ENCODE measurements at places on chromosomes 1 and 21.

DNA sequence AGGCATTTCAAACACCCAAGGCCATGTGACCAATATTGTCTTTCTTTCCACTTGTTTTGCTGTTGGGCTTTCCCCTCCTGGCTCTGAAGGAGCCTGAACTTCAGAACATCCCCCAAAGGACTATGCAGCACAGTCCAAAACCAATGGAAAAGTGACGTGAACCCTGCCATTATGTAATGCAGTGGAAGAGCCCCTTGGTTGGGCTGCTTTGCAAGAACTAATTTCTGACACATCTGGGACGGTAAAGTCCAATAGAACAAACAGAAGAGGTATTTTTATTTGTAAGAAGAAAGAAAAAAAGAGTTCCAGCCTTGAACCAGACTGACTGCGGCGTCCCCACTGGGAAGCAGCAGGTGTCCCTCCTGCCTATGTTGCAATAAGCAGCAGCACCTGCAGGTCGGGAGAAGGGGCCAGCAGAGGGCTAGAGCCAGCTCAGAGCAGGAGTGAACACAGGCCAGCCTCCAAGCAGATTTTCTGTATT, 116.7 kb downstream of the CDC7 start:
- DNase-seq: no peak

- no peak for DNase-seq
These were observed 20.1 kb downstream of the ECE1 start for GRCh38 chr1:21270086-21270689.

DNA sequence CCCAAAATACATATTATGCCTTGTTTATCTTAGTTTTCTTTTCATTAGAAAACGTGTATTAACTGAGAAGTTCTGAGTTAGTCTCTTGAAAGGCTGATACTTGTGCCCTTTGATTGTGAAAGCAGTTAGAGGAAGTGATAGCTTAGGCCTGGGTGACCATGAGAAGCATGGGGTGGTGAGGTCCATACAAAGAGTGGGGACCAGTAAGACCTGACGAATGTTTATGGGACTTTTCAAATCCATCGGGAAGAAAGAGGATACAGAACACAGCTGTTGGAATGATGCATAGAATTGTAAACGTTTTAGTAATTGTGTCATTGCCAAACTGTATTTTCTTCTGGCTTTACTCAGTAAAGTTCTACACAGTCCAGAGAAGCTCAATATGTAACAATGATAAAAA, 259.8 kb downstream of the LMO4 start:
- no peak for DNase-seq

DNA sequence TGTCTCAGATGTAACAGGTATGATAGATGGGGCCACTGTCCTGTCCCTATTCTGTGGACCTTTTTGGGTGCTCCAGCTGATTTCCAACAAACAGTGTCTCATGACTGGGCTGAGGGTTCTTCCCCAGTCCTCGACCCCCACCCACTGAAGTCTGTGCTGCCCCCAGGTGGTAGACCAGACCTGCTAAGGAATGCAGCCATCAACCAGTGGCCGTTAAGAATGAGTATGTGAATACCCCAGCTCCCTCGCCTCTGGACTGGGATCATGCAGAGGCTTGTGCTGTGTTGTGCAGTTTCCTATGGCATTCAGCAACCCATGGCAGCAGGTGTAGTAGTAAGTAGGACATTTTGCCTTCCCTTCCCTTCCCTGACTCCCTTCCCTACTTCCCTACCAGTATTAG, 183.1 kb upstream of the KAZN start:
- no peak for DNase-seq

DNA sequence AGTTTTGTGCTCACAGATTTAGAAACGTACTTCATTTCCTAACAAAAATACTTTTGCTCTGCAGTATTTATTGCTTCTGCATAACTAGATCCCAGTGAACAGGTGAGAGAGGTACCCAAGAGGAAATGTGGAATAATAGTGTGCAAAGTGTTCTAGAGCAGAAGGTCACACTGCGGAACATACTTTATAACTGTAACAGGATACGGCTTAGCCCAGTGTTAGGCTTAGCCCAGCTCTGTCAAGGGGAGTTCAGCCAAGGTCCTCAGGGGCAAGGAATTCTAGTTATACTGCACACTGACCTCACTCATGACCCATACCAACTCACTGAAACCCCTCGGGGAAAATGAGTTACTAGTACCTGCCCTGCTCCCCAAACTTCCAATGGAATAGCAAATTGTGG, 55.3 kb downstream of the PTPN14 start:
- no peak for DNase-seq

DNA sequence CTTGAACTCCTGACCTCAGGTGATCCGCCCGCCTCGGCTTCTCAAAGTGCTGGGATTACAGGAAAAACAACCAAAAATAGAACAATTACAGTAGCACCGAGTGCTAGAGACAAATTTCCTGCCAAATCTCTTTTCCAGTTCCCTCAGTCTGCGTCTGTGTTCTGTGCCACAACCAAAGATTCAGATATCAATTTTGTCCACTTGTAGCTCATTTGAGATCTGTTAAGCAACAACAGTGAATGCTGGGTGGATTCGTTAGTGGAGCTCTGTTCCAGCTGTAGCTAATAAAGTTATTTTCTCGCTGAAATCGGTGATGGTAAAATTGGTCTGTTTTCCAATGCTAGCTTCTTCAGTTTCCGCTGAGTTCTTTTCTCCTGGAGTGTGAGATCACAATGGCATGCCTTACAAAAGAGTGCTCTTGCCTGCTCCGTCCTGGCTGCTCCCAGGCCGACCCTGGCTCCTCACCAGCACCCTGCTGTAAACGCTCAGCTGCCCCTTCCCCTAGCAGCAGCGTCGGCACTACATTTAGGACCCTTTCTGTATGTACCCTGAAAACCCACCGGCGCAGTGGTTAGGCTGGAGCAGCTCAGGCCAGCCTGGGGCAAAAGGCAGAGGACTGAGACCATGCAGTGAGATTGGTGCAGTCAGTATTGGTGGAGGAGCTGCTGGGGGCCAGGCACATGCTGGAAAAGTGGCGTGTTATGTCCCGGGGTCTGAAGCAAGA, 395.4 kb downstream of the KIF26B start:
- no peak for DNase-seq

GRCh38 chr1:117205368-117205767, 5.4 kb downstream of the VTCN1 start:
- DNase-seq: no peak

DNA sequence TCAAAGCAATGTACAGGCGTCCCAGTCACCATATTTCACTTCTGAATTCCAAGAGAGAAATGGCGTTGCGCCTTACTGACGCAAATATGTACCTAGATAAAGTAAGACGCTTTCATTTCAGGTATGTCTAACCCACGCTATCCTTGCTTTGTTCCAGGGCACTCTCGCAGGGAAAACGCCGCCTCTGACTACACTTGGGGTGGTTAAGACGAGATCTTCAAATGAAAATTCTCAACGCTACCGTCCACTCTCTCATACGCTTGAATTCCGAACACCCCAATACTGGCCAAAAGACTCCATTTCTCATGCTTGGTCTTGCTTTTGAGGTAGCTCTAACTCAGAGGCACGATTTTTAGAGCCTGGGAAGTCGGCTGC, 736 bp upstream of the ZMPSTE24 start:
- DNase-seq: no peak

DNA sequence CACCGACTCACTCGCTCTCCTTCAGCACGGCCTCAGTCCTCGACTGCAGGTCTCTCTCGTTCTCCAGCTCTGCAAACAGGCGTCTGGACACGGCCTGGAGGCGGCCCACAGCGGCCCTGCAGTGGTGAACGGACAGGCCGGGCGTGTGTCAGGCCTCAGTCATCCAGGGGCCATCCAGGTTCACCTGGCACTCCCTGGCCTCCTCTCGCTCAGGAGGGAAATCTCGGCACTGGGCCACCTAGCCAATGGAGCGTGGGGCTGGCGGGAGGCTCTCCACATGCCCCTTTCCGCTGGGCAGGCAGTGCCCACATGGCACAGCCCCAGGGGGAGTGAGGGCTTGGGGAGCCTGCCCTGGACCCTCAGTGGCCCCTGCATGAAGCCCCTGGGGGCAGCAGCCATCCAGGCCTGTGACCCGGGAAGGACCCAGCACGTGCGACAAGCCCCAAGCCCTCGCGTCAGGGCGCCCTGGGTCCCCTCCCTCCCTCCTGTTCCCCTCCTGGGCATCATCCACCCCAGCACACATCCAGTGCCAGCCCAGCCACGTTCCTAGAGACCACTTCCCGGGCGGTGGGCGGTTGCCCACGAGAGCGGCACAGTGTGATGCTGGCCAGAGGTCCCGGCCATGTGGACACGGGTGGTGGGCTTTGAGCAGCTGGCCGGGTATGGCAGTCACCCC, 18.1 kb downstream of the CFAP74 start:
- no peak for DNase-seq

DNA sequence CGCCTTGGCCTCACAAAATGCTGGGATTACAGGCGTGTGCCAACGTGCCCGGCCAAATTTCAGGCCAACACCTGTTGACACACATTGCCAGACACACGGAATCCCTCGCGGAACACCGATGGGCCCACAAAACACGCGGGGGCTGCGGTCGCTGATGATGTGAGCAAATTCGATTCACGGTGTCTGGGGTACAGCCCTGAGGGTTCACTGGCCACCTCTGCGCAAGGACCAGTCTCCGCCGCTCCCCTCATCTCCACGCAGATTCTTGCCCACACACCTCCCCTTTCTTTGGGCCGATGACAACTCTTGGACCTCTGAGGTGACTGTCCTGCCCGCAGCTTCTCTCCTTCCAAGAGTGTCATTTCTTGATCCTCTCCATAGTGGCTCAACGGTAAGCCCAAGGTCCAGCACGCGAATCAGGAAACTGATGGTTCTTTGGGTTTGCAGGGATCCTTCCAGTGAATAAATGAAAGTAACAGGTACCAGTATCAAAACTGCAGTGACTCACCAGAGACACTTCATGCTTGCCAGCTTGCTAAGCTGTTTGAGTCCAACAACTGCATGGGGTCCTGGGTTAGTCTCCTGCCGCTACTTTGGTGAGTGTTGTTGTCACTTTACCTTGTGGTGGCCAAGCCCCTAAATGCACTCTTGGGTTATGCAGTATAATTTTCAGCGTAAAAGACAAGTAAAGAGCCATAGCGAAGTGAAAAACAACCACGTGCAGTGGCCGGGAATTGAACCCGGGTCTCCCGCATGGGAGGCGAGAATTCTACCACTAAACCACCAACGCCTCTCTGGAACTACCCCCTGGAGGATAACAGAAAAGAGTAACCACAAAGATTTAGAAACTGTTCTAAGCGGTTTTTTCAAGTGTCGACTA, 11.0 kb upstream of the RNU1-3 start:
- no peak for DNase-seq

GRCh38 chr1:33379631-33380354, 51.1 kb downstream of the PHC2 start:
- DNase-seq: no peak

GRCh38 chr1:71618191-71618590, 537.4 kb upstream of the ZRANB2 start:
- no peak for DNase-seq

GRCh38 chr21:29697555-29698193, 242.1 kb downstream of the GRIK1 start:
- no peak for DNase-seq

- no peak for DNase-seq
These were observed 16.5 kb downstream of the SLC27A3 start for GRCh38 chr1:153791648-153792253.

DNA sequence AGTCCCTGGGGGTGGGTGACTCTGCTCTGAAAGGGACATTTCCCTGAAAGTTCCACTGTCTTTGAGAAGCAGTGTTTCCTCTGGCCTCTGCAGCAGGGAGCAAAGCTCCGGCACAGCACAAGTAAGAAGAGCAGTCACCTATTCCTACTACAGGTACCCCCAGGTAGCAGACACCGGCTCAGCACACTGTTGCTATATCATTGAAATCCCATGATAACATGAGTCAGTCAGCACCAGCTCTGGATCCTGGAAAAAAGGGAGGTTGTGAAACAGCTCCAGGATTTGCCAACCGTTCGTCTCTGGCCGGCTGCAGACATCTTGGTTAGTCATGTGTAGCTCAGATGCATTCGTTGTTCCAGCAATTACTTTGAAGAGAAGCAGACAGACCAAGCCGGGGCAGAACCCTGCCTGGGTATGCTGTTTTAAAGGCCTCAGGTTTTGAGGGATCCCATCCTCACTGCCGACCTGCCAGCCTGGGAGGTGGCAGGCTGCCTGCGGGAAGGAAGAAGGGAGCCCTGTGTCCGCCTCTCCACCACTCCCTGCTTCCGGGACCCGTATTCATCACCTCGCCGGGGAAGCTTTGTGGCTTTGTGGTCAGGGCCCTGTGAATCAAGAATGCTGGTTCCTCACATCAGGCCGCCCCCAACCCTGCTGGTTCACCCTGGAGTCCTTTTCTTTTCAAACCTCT, 139.2 kb downstream of the CLIC6 start:
- no peak for DNase-seq

DNA sequence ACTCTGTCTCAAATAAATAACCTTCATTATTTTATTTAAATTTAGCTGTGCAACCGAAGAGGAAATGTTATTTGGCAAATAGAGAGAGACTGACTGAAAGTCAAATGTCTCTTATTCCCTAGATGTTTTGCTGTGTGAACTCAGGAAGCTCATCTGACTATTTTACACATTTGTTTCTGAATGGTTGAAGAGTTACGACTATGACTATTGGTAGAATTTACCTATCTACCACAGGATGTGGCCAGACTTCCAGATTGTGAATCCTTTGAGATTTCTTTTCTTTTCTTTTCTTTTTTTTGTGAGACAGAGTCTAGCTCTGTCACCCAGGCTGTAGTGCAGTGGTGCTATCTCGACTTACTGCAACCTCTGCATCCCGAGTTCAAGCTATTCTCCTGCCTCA, 5.3 kb upstream of the SDE2 start:
- DNase-seq: no peak

DNA sequence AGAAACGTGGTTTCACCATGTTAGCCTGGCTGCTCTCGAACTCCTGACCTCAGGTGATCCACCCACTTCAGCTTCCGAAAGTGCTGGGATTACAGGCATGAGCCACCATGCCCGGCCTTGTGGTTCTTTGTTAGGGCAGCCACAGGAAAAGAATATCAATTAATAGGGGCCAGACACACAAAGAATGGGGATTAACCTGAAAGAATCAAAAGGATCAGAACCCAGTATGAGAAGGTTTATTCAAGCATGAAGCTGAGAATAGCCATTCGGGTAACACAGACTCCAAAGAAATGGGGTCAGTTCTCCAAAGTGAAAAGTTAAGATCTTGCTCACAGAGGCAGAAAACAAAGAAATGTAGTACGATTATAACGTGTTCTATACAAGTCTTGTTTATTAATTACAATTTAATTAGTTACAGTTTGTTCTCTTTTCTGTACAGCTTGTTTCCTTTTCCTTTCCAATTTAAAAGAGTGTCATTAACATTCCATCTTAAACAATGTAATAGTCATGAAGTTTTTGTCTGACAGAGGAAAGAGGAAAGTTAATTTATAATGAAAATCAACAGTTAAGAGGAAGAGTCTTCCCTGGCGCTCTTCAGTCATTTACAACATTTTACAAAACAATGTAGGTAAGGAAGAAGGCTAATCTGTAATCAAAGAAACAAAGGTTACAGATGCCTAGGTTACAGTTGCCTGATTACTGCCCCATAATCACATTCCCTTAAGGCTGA, 51.3 kb upstream of the SLC45A1 start:
- no peak for DNase-seq
